ENCODE measurements at places on chromosomes 7 and 10. TPM values are rescaled to one million over a fixed set of nuclear protein-coding genes. Genes with fewer than 3 reads are reported as not detected.
A peak's percentile ranks its signal among the peaks of the same experiment; 100 is the strongest.

- no peak overlapping the region for H3K4me3 ChIP-seq
- H3K4me1 ChIP-seq: no peaks in the 10 kb centered on the region
- H3K27ac ChIP-seq: no peak overlapping the region
These were observed 281.4 kb downstream of the NXPH1 start for GRCh38 chr7:8714791-8715190.

- no peaks in the 10 kb centered on the region for H3K27me3 ChIP-seq
- DNase-seq: peak; percentile 72
- no peaks in the 10 kb centered on the region for H3K4me1 ChIP-seq
- H3K36me3 ChIP-seq: no peaks in the 10 kb centered on the region
These were observed 1.9 kb upstream of the SH2D4B start for GRCh38 chr10:80535671-80536360.

TLX1 gene
- 1.7 TPM for total RNA-seq

ELOVL3 gene
- 1.5 TPM for total RNA-seq

DNA sequence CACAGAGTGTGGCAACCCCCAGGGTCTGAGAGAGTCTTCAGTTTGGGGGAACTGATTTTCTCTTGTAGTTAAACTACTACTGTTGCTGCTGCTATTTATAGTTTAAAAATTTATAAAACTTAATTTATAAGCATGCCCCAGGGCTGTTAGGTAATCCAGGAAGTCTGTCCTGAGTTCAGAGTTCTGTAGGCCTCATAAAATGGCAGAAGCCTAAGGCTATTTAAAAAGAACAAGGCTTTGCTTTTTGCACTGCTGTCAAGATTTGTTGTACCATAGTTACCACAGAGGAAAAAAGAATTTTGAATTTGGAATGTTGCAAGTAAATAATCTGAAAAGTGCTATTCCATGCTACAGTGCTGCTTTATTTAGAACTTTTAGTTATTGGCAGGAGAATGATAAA is 66.1 kb downstream of the AGK start:
- no peaks in the 10 kb centered on the region for H3K27me3 ChIP-seq
- no peaks in the 10 kb centered on the region for H3K4me1 ChIP-seq
- H3K4me3 ChIP-seq: no peak overlapping the region
- no peak overlapping the region for H3K27ac ChIP-seq

DNA sequence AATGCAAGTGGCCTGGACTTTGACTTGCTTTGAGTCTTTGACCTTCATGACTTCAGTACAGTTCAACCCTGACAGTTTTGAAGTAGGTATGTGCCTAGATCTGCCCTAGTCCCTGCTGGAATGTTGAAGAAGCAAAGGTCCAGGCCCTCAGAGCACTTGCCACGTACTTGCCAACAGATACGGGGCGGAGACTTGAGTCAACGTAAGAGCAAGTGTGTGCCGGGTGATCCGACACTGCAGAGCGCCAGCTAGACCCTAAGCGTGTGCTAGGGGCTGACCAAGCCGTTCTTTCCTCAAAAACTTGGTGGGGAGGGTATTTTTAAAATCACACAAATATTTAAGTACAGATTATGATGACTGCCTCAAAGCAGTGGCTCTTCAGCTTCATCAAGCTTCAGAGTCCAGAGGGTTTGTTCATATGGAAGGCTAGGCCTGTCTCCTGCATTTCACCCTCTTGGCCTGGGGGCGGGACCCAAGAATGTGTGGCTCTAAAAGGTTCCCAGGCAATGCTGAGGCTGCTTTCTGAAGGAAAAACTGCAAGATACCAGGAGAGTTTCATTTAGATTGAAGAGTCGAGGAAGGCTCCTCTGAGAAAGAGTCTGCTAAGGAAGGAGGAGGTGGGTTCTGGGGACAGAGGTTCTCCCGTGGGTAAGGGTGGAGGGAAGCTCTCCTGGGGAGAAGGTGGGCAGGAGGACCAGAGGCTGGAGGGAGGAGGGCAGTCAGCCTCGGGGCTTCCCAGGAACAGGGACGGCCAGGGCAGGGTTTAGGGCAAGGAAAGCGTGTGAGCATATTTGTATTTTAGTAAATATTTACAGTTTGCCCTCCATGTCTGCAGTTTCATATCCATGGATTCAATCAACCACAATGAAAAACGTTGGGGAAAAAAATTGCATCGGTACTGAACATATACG is 160.3 kb downstream of the EGFR start:
- peak overlapping the region; percentile 55 for H3K27ac ChIP-seq
- H3K4me1 ChIP-seq: peaks cover 34% of the 10 kb centered on the region
- H3K4me3 ChIP-seq: no peak overlapping the region
- no peaks in the 10 kb centered on the region for H3K27me3 ChIP-seq
- DNase-seq: no peak

GRCh38 chr7:131370523-131370968 is 42.9 kb downstream of the MKLN1 start:
- no peak for DNase-seq
- no peak overlapping the region for H3K4me3 ChIP-seq
- H3K36me3 ChIP-seq: no peaks in the 10 kb centered on the region
- peaks cover 18% of the 10 kb centered on the region for H3K4me1 ChIP-seq
- H3K27me3 ChIP-seq: no peaks in the 10 kb centered on the region
- H3K27ac ChIP-seq: no peak overlapping the region

DNA sequence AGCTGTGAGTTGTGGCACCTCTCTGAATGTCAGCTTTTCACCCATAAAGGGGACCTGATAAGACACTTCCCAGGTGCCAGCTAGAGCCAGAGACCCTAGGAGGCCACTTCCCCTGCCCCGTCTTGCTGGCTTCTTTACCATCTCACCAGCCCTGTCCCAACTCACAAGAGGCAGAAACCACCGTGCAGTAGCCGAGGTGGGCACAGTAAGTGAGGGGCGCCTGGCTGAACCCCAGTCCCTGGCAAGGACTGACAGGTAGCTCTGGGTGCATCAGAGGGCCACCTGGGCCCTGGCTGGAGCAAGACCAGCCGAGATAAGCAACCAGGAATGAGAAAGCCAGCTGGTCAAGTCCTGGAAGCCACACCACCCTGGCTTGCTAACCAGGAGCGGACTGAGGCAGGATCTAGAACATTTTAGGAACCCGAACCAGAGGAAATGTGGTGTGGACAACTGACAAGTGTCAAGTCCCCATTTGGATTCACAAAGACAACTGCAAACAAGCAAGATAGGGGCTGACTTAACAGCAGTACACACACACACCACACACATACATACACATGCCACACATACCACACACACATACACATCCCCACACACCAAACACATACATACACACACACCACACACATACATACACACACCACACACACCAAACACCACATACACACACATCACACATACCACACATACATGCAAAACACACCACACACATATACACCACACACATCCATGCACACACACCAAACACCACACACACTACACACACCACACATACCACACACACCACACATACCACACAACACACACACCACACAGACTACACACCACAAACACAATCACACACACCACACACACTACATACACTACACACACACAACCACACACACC is 20.8 kb downstream of the OGDHL start:
- no peaks in the 10 kb centered on the region for H3K36me3 ChIP-seq
- no peak overlapping the region for H3K4me3 ChIP-seq
- DNase-seq: no peak
- H3K27me3 ChIP-seq: no peaks in the 10 kb centered on the region

GRCh38 chr10:72424561-72424960 is 69.8 kb upstream of the DNAJB12 start:
- H3K4me3 ChIP-seq: no peak overlapping the region
- no peaks in the 10 kb centered on the region for H3K27me3 ChIP-seq
- peak overlapping the region; percentile 48 for H3K27ac ChIP-seq
- no peak for DNase-seq

DNA sequence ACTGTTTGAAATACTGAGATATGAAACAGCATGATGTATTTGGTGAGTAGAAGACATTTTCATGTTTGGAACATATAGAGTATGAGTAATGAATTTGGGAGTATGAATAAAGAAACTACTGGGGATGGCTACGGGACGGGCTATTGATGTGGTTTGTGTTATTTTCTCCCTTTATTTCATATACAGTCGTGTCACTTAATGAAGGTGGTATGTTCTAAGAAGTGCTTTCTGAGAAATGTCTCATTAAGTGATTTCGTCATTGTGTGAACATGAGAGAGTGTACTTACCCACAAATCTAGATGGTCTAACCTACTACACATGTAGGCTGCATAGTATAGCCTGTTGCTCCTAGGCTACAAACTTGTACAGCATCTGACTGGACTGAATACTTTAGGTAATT is 106.3 kb downstream of the CCNY start:
- no peaks in the 10 kb centered on the region for H3K27me3 ChIP-seq
- DNase-seq: no peak
- no peak overlapping the region for H3K4me3 ChIP-seq
- H3K36me3 ChIP-seq: no peaks in the 10 kb centered on the region
- no peak overlapping the region for H3K27ac ChIP-seq

- H3K27me3 ChIP-seq: no peaks in the 10 kb centered on the region
- DNase-seq: no peak
- H3K27ac ChIP-seq: no peak overlapping the region
- no peaks in the 10 kb centered on the region for H3K36me3 ChIP-seq
- peaks cover 1% of the 10 kb centered on the region for H3K4me1 ChIP-seq
These were observed 96.0 kb upstream of the JCAD start for GRCh38 chr10:30155401-30155800.

- H3K27me3 ChIP-seq: no peaks in the 10 kb centered on the region
- no peak for DNase-seq
- no peak overlapping the region for H3K4me3 ChIP-seq
- H3K27ac ChIP-seq: no peak overlapping the region
These were observed 88.9 kb downstream of the CNNM2 start for GRCh38 chr10:103007017-103007416.

DGKI gene
- total RNA-seq: 4.3 TPM

DNA sequence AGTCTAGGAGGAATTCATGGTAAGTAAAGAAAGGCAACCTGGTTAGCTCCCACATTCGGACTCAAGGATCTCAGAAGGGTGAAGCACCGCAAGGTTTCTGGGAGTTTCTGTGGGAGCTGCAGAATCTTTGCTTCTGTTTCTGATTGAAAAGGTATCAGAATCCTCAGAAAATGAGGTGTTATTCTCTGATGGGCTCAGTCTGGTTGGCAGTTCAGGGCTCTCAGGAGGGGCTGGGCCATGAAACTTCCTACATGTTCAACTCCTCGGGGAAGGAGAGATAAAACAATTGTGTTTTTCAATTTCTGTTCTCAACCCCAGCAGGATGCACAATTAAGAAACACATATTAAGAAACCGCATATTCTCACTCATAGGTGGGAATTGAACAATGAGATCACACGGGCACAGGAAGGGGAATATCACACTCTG is 9.1 kb downstream of the OR2A7 start:
- H3K4me3 ChIP-seq: no peak overlapping the region
- no peaks in the 10 kb centered on the region for H3K36me3 ChIP-seq
- H3K4me1 ChIP-seq: no peaks in the 10 kb centered on the region
- DNase-seq: no peak

ZNF467 gene
- total RNA-seq: 3.3 TPM

CAV1 gene
- 39.9 TPM for total RNA-seq

GRCh38 chr7:37342688-37343471 is 105.8 kb downstream of the ELMO1 start:
- H3K27me3 ChIP-seq: no peaks in the 10 kb centered on the region
- no peak overlapping the region for H3K4me3 ChIP-seq
- no peak overlapping the region for H3K27ac ChIP-seq

MOSPD3 gene
- total RNA-seq: 78.9 TPM

- no peak overlapping the region for H3K4me3 ChIP-seq
- H3K4me1 ChIP-seq: no peaks in the 10 kb centered on the region
- no peaks in the 10 kb centered on the region for H3K27me3 ChIP-seq
- no peak overlapping the region for H3K27ac ChIP-seq
These were observed 32.2 kb downstream of the FOXL3 start for GRCh38 chr7:322111-322671.

TACC2 gene
- 24.2 TPM for total RNA-seq
